ENCODE measurements at places on chromosomes 6 and 20. TPM values are rescaled to one million over a fixed set of nuclear protein-coding genes. Genes with fewer than 3 reads are reported as not detected.

The TSHZ2 gene
- total RNA-seq = 1.0 TPM

The TUBB gene
- 514 TPM for total RNA-seq

The SLC17A4 gene
- not detected for total RNA-seq

The PERP gene
- total RNA-seq = 45.8 TPM

The ECT2L gene
- total RNA-seq = not detected

The KIF25 gene
- 0.56 TPM for total RNA-seq

The UNC93A gene
- total RNA-seq = not detected

The RCAN2 gene
- total RNA-seq = 5.9 TPM

The SIM1 gene
- total RNA-seq = 0.08 TPM

The GFOD1 gene
- total RNA-seq = 2.6 TPM

The MEI4 gene
- not detected for total RNA-seq

The EBF4 gene
- 3.7 TPM for total RNA-seq

The CAPN11 gene
- total RNA-seq = not detected

The RBM24 gene
- total RNA-seq = 6.1 TPM

The SLC24A3 gene
- 0.64 TPM for total RNA-seq

The CDH26 gene
- not detected for total RNA-seq

The ADGRB3 gene
- 0.48 TPM for total RNA-seq

The PIGU gene
- total RNA-seq = 15.5 TPM

The RFX6 gene
- total RNA-seq = not detected

The ERVFRD-1 gene
- total RNA-seq = not detected

The ZSCAN26 gene
- 12.5 TPM for total RNA-seq

The DEF6 gene
- 2.5 TPM for total RNA-seq

The PCNA gene
- total RNA-seq = 108 TPM

The HLA-B gene
- total RNA-seq = 289 TPM

The ENPP1 gene
- total RNA-seq = 3.6 TPM

The MICA gene
- 29.2 TPM for total RNA-seq

The GNAS-AS1 gene
- 0.72 TPM for total RNA-seq

The CTCFL gene
- not detected for total RNA-seq

The TMC2 gene
- not detected for total RNA-seq

The HDGFL1 gene
- not detected for total RNA-seq

The ALDH5A1 gene
- 0.64 TPM for total RNA-seq

The TNFRSF6B gene
- total RNA-seq = 144 TPM

The CD93 gene
- total RNA-seq = 8.6 TPM

The ARFGEF3 gene
- total RNA-seq = 0.08 TPM

The ATXN1 gene
- 20.9 TPM for total RNA-seq

The PLN gene
- not detected for total RNA-seq

The SLC35F1 gene
- total RNA-seq = under 0.01 TPM

The TINAG gene
- total RNA-seq = not detected

The TMEM200A gene
- total RNA-seq = 5.0 TPM

The RSPH3 gene
- 5.0 TPM for total RNA-seq

The LSM14B gene
- 19.4 TPM for total RNA-seq

The CENPW gene
- 2.2 TPM for total RNA-seq

The VEGFA gene
- total RNA-seq = 183 TPM

The IFNGR1 gene
- total RNA-seq = 38.4 TPM

The GRM1 gene
- total RNA-seq = 0.08 TPM

The MYMX gene
- 2.0 TPM for total RNA-seq

The MICB gene
- total RNA-seq = 23.1 TPM

The POU3F2 gene
- not detected for total RNA-seq

The NFATC2 gene
- total RNA-seq = not detected

The DEFB132 gene
- total RNA-seq = not detected

The DLL1 gene
- total RNA-seq = 5.9 TPM

The OPRM1 gene
- not detected for total RNA-seq

The NOP56 gene
- total RNA-seq = 87.4 TPM

The SMLR1 gene
- not detected for total RNA-seq

The GFRAL gene
- not detected for total RNA-seq

The AURKA gene
- total RNA-seq = 38.1 TPM

The UBE2V1 gene
- 59.2 TPM for total RNA-seq
